ENCODE measurements at places on chromosomes 4 and X.

GRCh38 chr4:189807031-189807430 lies 133.6 kb upstream of the FRG1 start:
- DNase-seq = no peak

GRCh38 chr4:139619644-139620043 lies 46.0 kb upstream of the MGST2 start:
- no peak for DNase-seq

GRCh38 chr4:187209921-187210613 lies 486.4 kb upstream of the FAT1 start:
- DNase-seq = no peak

- no peak for DNase-seq
Observed at GRCh38 chrX:413322-414201, 26.9 kb upstream of the PPP2R3B start.

- no peak for DNase-seq
Observed at GRCh38 chrX:136794080-136794479, 13.3 kb upstream of the ARHGEF6 start.

DNA sequence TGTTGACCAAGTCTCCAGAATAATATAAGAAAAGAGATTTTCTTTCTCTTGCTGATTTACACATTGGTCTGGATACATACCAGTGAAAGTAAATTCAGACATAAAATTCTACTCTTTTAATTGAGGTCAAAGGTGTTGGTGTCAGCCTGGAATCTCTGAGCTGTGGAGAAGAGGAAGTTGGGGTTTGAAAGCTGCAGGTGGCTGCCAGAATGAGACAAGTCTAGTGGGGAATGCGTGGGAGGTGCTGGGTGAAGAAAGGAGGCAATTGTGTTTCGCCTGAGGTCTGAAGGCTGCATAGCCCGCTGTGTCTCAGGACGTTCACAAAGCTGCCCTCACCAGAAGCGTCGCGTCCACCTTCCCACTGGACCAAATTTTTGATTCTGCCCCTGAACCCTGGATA lies 31.2 kb downstream of the PHEX start:
- DNase-seq = no peak

DNA sequence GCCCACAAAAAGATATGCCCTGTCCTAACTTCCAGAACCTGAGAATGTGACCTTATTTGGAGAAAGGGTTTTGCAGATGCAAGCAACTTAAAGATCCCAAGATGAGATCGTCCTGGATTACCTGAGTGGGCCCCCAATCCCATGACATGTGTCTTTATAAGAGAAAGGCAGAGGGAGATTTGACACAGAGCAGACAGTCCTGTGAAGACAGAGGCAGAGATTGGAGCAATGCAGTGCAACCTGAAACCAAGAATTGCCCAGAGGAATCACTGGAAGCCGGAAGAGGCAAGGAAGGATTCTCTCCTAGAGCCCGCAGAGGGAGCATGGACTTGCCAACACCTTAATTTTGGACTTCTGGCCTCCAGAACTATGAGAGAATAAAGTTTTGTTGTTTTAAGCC lies 171.5 kb downstream of the SMIM20 start:
- no peak for DNase-seq

DNA sequence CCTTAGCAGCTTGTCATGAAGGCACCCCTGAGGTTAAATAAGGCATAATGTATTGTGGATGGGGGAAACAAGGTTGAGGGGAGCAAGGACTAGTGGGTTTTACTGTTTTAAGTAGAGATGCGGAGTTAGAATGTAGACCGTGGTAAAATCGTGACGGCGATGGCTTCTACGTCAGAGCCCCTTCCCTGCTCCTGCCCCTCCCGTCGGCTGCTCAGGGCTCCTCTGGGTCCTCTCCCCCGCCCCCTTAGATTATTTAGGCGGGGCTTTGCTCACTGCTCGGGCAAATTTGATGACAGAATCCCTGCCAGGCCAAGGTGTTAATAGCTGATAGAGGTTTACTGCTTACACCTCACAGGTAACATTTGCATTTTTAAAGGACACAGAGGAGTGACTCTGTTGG lies 2.3 kb downstream of the FRMPD3 start:
- no peak for DNase-seq

DNA sequence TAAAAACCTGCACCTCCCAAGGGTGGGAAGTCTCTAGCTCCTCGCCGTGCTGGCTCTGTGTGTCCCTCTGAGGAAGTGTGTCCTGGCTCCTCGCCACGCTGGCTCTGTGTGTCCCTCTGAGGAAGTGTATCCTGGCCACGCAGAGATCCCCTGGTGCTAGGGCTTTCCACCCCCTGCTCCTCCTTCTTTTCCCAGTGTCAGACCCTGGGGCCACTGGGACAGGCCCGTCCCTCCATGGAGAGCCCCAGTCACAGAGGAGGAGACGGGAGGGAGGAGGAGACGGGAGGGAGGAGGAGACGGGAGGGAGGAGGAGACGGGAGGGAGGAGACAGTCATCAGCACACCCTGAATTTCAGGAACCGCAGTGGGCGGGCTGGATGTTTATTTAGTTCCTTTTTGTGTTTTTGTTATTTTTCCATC lies 53.8 kb upstream of the HGFAC start:
- no peak for DNase-seq

DNA sequence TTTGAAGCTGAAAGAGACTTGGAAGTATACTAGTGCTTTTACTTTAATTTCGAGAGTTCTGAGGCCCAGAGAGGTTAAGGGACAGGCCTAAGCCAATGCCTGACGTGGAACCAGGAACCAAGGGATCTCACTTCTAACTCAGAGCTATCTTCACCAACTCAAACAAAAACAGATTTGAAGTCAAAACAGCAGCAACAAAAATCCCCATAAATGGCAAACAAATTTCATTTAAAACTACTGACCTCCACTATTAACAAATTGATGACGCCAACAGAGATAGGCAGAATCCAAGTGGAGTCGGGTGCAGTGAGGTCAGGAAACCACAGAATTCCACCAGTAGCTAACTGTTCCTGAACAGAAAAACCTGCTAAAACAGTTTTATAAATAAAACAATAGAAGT lies 5.0 kb downstream of the COX18 start:
- no peak for DNase-seq

DNA sequence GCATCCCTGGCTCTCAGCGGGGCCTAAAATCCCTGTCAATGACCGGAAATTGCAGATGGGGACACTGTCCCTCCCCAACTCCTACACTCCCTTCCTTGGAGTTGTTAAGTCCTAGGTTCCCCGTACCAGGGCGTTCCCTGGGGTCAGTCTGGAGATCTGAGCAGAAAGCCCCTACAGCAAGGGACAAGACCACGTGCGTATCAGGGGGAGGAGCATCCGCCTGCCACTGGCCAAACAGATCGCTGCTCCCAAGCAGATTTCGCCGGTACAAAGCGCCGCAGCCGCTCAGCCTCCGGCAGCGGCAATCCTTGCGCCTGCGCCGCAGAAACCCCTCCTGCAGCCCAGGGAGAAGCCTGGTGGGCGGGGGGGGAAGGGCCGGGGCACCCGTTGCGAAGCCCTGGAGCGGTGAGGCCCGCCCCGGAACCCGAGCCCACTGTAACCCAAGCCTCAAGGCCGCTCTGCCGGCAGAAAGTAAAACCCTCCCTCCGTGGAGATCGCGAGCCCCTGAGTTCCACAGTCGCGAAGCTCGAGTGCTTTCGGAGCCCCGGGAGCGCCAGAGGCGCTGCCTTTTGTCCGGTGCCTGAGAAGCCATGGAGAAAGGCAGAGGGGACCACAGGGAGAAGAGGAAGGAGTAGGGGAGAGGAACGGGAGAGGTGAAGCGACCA lies 2.7 kb downstream of the CRMP1 start:
- DNase-seq = no peak

DNA sequence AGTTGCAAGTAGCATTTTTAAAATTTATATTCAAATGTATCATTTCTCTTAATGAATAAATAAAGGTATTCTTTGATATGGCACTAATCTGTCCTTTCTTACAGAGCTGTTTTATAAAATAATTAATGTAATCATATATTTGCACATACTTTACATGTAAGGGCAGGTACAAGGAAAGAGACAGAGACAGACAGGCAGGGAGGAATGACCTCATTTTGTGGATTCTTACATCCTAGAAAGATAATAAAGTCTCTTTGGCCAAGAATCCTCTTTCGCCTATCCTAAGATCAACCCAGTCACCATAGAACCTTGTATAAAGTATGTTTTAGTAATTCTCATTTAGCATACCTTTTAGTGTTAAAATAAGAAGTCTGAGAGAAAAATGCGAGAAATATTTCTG lies 98.5 kb upstream of the CTSO start:
- DNase-seq = no peak

DNA sequence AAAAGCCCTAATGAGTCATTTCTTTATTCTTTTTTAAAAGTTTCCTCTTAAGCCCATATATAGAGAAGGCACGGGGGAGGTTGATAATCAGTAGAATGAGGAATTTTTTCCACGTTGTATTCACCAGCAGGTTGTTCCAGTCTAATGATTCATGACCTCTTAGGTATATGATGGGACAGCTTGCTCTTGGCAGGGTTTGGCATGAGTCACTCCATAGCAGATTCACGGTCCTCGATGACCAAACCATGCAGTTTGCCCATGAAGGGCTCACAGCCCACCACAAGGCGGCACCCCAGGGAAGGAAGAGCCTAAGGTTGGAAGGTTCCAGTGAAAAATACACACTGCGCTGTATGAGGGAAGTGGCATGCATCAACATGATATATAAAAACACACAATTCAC lies 623.8 kb upstream of the DIPK2B start:
- DNase-seq = peak; percentile 40

GRCh38 chr4:90582087-90582486 lies 454.9 kb downstream of the CCSER1 start:
- DNase-seq = no peak

- no peak for DNase-seq
Observed at GRCh38 chr4:169823685-169824084, 65.9 kb upstream of the HPF1 start.

- no peak for DNase-seq
Observed at GRCh38 chrX:18956303-18957032, 27.4 kb downstream of the PHKA2 start.

DNA sequence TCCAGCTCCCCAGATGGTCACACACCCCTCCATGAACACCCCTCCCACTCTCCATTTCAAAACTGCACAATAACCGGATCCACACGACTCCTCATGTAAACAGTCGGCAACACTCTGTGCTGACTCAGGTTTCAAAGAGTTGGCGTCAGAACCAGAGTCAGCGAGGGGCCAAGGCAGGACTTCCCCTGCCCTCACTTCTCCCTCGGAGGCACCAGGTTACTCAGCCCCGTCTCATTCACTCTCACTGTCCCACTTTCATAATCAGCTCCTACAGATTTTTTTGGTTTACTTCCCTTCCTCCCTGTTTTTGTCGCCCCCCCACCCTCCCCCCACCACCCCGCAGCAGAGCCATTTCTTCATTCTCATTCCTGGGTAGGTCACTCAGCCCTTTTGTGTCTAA lies 2.7 kb upstream of the TIMP1 start:
- no peak for DNase-seq

- DNase-seq = no peak
Observed at GRCh38 chr4:152110780-152111179, 350.0 kb upstream of the GATB start.

DNA sequence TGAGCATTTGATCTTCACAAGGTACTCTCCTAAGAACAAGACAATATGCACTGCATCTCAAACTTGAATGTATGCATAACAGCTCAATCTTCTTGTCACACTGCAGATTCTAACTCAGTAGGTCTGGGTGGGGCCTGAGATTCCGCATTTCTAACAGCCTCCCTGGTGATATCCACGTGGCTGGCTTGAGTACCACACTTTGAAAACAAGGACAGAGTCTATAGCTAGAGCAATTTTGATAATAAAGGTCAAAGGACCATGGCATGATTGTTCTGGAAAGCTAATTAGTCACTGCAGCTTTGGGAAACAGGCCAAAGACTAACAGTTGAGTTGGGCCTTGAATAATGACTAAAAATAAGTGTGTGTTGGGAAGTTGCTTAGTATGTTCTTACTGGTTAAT lies 213.3 kb downstream of the GBA3 start:
- DNase-seq = no peak

DNA sequence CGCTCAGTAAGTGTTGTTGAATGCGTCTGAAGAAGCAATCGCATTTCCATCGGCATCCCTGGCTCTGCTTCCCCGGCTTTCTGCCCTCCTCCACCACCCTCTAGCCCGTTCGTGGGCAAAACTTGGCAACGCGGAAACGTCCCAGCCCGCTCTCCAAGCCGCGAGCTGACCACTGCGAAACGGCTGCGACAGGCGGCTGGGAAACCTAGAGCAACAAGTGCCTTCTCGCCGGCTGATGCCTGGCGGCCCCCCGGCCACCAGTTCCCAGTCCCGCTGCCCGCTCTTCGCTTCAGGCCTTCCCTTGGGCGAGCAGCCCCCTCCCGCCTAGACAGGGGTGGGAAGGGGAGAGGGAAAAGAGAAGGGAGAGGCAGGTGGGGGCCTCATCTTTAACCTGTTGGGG lies 837 bp downstream of the CITED1 start:
- DNase-seq = no peak

GRCh38 chrX:115531818-115532403 lies 29.1 kb upstream of the PLS3 start:
- no peak for DNase-seq

- no peak for DNase-seq
Observed at GRCh38 chr4:108337923-108338322, 169.2 kb upstream of the LEF1 start.

DNA sequence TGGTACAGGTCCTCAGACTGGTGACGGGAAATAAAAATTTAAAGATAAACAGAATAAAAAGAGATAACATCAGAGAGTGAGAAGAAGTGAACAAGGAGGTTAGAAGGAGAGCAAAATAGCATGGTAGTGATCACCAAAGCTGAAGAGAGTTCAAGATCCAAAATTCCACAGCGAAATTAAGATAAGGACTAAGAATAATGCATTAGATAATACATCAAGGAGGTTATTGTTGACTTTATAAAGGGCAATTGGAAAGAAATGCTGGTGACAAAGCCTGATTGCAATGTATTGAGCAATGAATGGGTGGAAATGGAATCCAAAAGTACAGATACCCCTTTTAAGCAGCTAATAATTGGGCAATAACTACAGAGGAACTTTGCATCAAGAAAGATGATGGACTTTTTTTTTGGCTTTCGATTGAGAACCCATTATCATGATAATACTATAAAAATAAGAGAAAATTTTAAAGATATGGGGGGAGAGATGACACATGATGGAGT lies 101.6 kb upstream of the MAP9 start:
- DNase-seq = no peak

GRCh38 chr4:107243141-107243781 lies 207.1 kb upstream of the DKK2 start:
- no peak for DNase-seq

DNA sequence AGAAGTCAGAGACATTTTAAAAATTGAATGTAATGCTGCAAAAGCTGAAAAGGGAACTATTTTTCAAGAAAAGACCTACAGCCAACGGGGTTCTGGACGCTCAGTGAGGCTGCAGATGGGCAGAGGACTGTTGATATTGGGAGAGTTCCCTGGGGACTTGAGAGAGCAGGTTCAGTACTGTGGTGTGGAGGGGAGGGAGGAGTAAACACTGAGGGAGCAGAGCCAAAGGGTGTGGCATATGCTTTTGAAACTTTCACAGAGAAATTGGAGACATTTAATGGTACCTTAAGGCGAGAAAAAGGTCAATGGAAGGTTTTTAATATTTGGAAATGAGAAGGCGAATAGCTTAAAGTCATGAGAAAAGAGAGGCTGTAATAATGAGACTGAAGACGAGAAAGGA lies 62.2 kb upstream of the GPM6A start:
- DNase-seq = no peak

All from CD4-positive, alpha-beta T cell (primary cell).